ENCODE measurements at places on chromosomes 3 and 15.

- no peak for DNase-seq
These were observed 26.0 kb downstream of the RPN1 start for GRCh38 chr3:128624526-128625138.

GRCh38 chr3:10688126-10688525 lies 127.9 kb upstream of the SLC6A11 start:
- DNase-seq, result no peak

DNA sequence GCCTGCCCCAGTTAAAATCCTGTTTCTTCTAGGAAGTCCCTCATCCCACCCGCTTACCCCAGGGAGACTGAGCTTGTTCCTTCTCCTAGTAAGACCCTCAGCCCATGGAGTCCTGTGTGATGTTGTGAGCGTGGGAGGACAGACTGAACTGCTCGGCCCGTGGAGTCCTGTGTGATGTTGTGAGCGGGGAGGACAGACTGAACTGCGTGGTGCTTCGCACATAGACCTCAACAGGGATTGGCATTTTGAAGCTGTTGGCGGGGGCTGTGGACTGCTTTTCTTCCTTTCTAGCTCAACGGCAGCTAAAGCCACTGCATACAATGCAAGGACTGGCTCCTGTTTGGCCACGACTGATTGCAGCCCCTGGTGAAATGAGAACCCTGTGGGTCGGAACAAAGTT lies 1.6 kb upstream of the SPTBN5 start:
- DNase-seq, result no peak

- no peak for DNase-seq
These were observed 77.4 kb downstream of the FLNB start for GRCh38 chr3:58085616-58086015.

- DNase-seq, result no peak
These were observed 11.1 kb downstream of the TFG start for GRCh38 chr3:100720426-100720825.

Data from stimulated activated CD4-positive, alpha-beta T cell treated with anti-CD3 and anti-CD28 coated beads, Interleukin-1b, Interleukin-23, amount 100 ng/mL, for 1 hour (primary cell).